ENCODE measurements at places on chromosomes 4 and X.

DNA sequence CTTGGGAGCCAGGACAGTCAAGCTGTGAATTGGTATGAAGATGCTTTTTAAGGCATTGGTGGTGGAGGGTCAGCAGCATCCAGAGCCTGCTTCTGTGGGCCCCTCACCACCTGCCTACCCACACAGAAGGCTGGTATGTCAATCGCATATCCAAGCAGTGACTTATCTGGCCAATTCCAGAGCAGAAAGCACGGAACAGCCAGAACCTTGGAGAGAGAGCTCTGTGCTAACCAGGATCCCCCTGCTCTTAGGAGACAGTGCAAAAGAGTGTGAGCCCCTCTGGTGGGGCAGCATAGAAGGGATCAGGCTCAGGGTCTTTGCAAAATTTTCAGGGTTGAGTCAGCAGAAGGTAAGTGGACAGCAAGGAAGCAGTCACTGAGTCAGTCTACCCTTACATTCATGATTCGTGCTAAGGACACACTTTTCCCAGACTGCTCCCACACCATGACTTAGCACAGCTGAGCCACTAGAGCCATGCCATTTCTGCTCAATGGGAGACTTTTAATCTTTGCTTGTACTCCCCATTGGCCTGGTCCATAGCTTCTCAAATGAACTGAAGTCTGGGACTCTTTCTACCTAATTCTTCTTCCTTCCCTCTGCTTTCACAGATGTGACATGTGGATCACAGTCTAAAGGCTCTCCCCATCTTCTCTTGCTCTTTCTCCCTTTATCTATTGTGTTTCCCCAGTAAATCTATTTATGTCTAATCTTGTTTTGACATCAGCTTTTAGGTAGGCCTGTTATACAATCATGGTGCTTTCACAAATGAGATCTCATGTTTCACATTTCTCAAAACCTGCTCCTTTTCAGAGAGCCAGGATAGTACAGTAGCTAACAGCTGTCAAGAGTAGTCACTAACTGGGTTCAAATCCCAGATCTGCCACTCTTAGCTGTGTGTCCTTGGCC is 20.0 kb downstream of the MORF4L2 start:
- no peak for DNase-seq

- DNase-seq = no peak
Measured at GRCh38 chrX:114580336-114580735, 3.5 kb upstream of the HTR2C start.

GRCh38 chrX:40004921-40005291 is 92.9 kb downstream of the BCOR start:
- peak; percentile 45 for DNase-seq

- no peak for DNase-seq
Measured at GRCh38 chrX:154310616-154311536, 15.3 kb downstream of the TKTL1 start.

DNA sequence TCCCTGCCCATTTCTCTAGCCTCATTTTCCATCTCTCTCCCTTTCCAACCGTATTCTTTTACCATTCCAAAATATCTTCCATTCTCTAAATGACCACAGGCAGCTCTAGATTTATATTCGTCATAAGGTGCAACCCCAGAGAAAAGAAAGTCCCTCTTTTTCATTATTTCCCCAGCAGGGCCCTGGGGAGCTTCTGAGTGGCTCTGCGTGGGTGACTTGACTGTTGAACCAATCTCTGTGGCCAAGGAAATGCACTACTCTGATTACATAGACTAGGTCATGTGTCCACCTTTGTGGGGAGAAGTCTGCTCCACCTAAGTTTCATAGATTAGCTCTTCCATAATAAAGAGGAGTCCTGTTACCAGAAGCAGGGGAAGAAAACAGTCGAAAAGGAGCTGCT is 51.4 kb downstream of the ATOH1 start:
- no peak for DNase-seq

DNA sequence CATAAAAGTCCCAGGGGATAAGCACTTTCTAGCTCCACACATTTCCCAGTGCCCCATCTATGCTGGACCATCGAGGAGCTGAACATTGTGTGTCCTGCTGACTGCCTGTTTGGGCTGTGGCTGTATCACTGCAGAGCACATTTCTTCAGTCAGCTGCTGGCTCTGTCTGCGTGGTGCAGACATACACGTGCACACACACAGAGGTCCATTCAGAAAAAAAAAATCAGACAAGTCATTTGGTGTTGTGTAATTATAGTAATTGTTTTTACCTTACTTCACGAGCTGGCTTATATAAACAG is 1.1 kb upstream of the PDLIM3 start:
- DNase-seq = no peak

GRCh38 chr4:87073199-87074120 is 138.6 kb downstream of the AFF1 start:
- DNase-seq = no peak

- DNase-seq = no peak
Measured at GRCh38 chr4:56856656-56857055, 35.2 kb upstream of the SPINK2 start.

DNA sequence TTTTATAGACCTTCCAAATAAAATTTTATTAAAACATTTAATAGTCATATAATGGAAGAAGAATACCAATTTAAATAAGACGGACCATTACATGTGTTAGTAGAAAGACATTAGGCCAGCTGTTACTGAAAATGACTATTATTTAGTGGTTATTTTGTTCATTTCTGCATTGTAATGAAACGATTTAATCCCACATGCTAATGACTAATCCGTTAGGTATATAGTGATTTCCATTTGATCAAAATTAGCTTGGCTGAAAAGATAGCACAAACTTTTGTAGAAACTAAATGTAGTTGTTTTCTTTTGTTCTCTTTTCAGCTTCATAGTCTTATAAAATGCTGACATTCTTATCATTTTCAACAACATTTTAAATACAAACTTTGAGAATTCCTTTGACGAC is 556.1 kb upstream of the TENM3 start:
- no peak for DNase-seq

Data from H1 (cell line).